ENCODE measurements at places on chromosomes 13 and 19. TPM values are rescaled to one million over a fixed set of nuclear protein-coding genes. Genes with fewer than 3 reads are reported as not detected.

GRCh38 chr13:32845952-32846950, 170.0 kb upstream of the KL start:
- no peak for DNase-seq

GRCh38 chr13:77262198-77262597, 64.7 kb downstream of the MYCBP2 start:
- DNase-seq = no peak

DNA sequence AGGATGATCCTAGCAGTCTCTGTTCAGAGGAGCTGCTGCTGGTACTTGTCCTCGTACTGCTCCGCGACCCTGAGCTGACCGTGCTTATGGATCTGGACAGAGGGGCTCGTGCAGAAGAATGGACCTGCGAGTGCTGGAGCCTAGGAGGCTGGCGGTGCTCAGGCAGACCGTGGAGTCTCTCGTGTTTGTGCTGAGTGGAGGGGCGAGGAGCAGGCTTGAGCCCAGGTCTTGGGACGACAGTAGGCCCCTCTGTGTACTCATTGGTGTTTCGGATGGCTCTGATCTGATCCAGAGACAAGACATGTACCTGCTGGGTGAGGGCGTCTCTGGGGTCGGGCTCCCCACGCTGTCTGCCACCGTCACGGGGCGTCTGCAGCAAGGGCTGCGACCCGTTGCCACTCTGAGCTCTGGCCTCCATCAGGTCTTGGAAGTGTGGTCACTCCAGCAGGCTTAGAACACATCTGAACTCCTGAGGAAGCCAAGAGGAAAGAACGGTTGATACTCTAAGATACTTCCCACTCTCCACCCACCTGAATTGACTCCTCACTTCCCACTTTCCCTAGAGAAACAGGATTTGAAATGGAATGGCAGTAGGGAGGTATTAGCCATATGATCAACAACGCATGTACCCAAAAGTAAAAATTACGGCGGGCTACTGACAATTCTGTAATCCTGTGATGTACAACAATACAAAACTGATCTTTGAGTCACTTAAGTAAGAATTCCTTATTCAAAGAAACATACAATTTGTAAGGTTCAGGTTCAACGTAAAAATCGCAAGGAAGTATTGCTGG, 3.4 kb downstream of the SPRY2 start:
- no peak for DNase-seq

- DNase-seq = no peak
These were observed 22.9 kb downstream of the BICRA start for GRCh38 chr19:47631681-47632446.

Gene ZNF850
- total RNA-seq = 8.4 TPM

DNA sequence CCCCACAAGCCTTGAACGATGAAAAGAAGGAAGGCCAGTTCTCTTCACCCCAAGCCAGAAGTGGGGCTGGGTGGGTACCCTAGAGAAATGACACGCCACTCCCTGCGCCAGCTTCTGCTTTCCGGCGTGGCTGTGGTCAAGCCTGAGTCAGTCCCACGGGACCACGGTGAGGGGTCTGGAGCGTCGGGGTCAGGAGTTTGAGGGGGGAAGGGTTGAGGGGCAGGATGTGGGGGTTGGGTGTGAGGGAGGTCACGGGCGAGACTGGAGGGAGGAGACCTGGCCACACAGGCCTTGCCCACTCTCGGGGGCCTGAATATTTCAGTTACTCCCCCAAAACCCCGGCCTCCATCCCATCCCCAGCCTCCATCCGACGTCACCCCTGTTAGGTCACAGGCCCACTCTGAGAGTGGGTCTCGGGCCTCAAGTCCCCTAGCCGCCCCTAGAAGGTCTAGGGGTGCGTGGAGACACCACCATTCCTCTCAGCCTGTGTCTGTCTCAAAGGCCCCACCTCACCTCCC, 500 bp upstream of the IFI30 start:
- no peak for DNase-seq

GRCh38 chr19:35069696-35070095, 28.2 kb downstream of the HPN start:
- no peak for DNase-seq

GRCh38 chr13:64332048-64332447, 2898.1 kb downstream of the PCDH9 start:
- peak; percentile 55 for DNase-seq

DNA sequence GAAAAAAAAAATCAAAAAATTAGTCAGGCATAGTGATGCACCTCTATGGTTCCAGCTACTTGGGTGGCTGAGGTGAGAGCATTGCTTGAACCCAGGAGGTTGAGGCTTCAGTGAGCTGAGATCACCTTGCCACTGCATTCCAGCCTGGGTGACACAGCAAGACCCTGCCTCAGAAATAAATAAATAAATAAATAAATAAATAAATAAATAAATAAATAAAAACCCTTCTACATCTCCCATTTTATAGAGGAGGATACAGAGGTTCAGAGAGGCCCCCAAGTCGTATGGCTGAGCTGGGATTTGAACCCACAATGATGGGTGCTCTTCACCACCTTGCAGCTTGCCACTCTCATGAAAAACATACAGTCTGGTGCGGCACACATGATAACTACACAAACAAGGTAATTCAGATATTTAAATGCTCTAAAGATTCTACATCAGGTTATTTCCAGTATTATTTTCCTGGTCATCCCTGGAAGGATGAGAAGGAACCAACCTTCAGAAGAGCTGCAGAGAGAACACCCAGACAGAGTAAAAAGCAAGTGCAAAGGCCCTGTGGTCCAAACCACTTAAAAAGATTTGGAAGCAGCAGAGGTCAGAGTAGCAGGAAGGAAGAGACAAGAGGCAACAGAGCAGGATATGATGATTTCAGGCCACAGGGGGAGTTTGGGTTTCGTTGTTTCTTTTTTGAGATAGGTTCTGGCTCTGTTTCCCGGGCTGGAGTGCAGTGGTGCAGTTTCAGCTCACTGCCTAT, 29.2 kb upstream of the OR1M1 start:
- DNase-seq = no peak

Gene RNF225
- not detected for total RNA-seq

DNA sequence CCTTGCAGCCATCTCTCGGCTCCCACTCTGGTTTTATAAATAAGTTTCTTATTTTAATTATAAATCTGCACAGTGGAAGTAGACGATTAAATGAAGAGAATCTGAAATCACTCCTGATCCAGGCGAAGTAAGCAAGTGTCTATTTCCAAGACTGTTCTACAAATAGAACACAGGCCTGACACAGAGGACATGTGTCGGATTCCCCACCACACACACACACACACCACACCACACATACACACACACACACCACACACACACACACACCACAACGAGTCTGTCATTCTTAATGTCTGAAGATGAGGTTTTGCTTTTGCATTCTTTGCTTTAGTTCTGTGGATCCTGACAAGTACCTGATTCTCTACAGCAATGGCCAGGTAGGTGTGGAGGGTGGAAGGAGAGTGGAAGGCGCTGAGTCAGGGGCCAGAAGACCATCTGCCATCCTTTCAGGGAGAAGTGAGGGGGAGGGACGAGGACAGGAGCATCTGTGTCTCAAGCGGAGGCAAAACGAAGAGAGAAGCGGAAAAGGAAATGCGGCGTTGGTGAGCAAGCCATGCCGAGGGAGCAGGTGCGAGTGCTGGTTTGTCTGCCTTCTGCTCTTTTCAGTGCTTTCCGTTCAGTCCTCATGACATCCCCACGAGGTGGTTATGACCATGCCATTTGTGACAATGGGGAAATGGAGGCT, 110.2 kb downstream of the TEX26 start:
- no peak for DNase-seq

Gene ADAT3
- total RNA-seq = 3.7 TPM

- DNase-seq = peak; percentile 24
These were observed 412.8 kb downstream of the ZNF536 start for GRCh38 chr19:30784850-30785457.

DNA sequence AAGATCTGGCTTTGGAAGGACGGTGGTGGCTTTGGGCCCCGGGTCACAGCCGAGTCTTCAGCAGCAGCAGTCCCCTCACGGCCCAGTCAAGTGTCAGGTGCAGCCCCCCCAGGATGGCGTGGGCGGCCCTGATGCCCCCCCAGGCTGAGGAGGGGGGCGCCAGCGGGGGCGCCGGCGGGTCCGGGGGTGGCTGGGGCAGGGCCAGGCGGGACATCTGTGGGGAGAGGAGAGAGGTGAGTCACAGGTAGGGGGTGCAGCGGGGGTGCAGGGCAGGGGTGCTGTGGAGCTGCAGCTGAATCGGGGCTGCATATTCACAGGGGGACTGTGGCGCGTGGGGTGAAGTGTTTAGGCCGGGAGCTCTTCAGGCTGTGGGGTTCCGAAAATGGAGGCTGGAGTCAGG, 2.9 kb upstream of the GARIN5B start:
- DNase-seq = no peak

Gene RYR1
- not detected for total RNA-seq

- no peak for DNase-seq
These were observed 10.1 kb downstream of the URI1 start for GRCh38 chr19:29952177-29952576.

Gene CABP5
- not detected for total RNA-seq

Gene LAIR1
- not detected for total RNA-seq

- DNase-seq = no peak
These were observed 508.0 kb downstream of the FGF9 start for GRCh38 chr13:22178878-22179277.

GRCh38 chr19:55173186-55173713, 6.8 kb upstream of the DNAAF3 start:
- DNase-seq = no peak

Gene PLIN4
- total RNA-seq = 0.17 TPM

GRCh38 chr19:10864538-10864899, 6.8 kb upstream of the CARM1 start:
- DNase-seq = peak; percentile 72

Gene ACTN4
- 604 TPM for total RNA-seq

DNA sequence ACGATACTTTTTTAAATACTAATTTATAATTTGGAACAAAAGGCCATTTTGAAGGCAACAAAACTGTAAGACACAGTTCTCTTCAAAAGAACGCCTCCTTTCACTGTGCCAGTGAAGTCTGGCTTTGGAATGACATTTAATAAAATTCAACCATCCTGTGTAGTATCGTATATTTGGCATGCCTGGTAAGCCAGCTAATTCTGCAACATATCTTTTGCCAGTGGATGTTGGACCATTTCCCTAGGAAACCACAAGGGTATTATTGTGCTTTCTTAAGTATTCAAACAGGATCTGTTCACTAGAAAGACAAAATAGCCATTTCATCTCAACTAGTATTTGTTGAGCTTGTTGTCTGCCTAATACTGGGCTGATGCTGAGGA, 111.6 kb downstream of the RGCC start:
- peak; percentile 16 for DNase-seq

DNA sequence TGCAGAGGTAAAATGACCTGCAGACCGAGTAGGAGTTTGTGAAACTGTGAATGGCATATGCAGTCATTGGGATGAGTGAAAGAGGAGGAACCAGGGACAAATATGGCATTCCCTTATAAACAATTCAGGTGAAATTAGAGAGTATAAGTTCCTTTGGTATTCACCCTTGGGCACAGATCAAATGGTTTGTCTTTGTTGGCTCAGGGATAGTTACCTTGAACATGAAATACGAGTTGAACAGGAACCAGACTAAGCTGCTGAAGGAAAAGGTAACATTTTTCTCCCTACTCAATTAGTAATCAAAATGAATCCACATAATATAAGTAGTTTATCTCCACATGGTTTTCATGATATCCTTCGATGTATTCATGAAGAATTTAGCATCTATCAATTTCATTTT, 50.5 kb downstream of the SLITRK1 start:
- DNase-seq = no peak
